A549 treated with Mapracorat at 1 μM for 4 hours (cell line): ENCODE measurements at places on chromosomes 5 and 9. TPM values are rescaled to one million over a fixed set of nuclear protein-coding genes. Genes with fewer than 3 reads are reported as not detected.

Gene AHRR
- total RNA-seq, result 3.2 to 4.5 TPM (median 3.8 TPM) in 5 replicates

Gene SLC46A2
- not detected in 5 replicates for total RNA-seq

Gene NR2F1
- 4.0 to 5.9 TPM (median 4.7 TPM) in 5 replicates for total RNA-seq

Gene PCDHGA5
- 0.09 to 0.17 TPM (median 0.14 TPM) in 5 replicates for total RNA-seq

Gene CDC25C
- total RNA-seq, result 8.2 to 11.9 TPM (median 10.5 TPM) in 5 replicates

Gene HSD17B3
- total RNA-seq, result not detected in 5 replicates
